ENCODE measurements at places on chromosomes 7 and 10. TPM values are rescaled to one million over a fixed set of nuclear protein-coding genes. Genes with fewer than 3 reads are reported as not detected.

Gene FAM25C
- total RNA-seq, result not detected

DNA sequence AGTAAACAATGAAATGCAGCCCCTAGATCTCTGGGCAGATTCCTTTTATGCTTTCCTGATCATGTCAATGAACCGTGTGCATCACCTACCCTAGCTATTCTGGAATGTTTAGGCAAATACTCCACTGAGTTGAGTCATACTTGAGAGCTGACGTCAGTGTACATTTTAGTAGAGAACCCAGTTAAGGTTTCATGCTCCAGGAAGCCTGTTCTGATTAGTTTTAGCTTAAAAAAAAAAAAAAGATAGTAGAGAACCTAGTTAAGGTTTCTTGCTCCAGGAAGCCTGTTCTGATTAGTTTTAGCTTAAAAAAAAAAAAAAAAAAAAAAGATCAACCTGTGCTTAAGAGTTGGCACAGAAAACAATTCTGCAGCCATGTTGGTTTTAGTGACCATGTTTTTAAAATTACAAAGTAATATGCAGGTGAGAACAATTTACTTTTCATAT is 3.7 kb upstream of the MCU start:
- DNase-seq, result no peak

- DNase-seq, result no peak
Observed at GRCh38 chr7:159197066-159197975, 52.7 kb upstream of the VIPR2 start.

- no peak for DNase-seq
Observed at GRCh38 chr10:121811386-121811785, 116.4 kb downstream of the ATE1 start.

Measured in activated T-cell treated with anti-CD3 and anti-CD28 coated beads, Interleukin-2, amount 50 U/mL, for 4 hours (primary cell).